ENCODE measurements at places on chromosomes 1 and 21.

- DNase-seq = no peak
Observed at GRCh38 chr1:88453295-88453694, 230.8 kb upstream of the PKN2 start.

GRCh38 chr1:231714440-231714839, 87.8 kb downstream of the DISC1 start:
- DNase-seq = no peak

- no peak for DNase-seq
Observed at GRCh38 chr21:45209046-45209445, 78.6 kb downstream of the POFUT2 start.

DNA sequence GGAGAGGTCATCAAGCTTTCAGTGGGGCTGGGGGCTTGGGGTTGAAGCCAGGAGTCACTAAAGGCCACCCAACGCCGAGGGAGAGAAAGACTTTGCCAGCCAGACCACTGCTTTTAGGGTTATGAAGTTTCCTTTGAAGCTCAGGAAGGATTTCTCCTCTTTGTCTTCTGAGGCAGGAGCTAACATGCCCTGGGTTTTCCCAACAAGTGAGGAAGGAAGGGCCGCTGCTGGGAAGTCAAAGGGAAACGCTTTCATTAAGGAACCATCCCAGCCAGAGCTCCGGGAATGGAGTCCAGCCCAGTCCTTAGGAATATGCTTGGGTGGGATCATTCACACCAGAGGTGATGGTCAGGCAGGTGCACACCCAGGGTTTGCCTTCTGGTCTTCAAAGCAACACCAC, 436.9 kb downstream of the PRDM2 start:
- no peak for DNase-seq

- peak; percentile 27 for DNase-seq
Observed at GRCh38 chr1:55284856-55285255, 69.7 kb upstream of the USP24 start.

DNA sequence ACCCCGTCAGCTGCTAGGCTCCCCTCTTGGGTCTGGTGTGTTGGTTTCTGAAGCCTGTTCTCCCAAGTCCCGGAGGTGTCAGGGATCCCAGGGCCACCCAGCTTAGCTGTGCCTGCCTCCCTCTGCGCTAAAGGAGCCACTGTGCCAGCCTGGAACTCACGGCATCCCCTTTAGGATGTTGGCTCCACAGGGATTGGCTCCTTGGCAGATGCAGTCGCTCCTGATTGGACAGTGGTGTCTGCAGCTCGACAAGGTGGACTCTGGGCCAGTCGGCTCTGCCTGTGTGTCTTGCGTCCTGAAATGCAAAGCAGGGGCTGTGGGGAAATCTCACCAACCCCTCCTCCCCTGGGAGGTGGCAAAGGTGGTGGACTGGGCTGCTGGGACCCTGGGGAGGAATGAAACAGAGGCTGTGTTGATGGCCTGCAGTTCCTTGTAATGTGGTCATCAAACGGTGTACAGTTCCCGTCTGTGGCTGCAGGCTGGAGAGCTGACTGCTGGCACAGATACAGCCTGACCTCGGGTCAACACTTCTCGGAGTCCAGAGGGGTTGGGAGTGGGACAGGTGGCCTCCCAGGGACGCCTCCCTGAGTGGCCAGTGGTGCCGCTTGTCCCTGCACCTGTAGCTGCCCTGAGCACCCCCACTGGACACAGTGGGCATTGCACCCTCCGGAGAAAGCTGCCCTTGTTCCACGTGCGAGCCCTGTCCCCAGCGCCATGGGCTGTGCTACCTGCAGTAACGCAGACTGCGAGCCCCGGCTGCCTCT, 11.5 kb upstream of the KCNAB2 start:
- DNase-seq = no peak

GRCh38 chr1:73626326-73626725, 571.6 kb downstream of the LRRIQ3 start:
- DNase-seq = no peak

DNA sequence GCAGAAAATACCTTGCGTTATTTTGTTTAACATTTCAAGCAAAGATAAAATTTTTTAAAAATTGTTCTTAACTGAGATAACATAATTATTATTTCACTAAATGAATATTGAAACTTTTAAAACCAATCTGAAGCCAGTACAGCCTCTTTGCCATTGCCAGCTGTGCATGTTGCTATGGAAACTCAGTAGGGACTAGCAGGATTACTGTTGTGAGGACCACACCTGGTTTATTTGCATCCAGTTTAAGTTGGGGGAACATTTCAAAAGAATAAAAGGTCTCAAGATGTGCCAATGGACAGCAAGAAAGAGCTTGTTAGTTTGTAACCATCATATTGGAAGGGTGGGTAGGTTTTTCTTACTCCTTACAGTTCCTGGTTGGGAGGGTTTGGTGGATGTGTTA, 80.7 kb downstream of the POU2F1 start:
- no peak for DNase-seq

GRCh38 chr1:87834941-87835340, 506.3 kb downstream of the LMO4 start:
- DNase-seq = no peak

DNA sequence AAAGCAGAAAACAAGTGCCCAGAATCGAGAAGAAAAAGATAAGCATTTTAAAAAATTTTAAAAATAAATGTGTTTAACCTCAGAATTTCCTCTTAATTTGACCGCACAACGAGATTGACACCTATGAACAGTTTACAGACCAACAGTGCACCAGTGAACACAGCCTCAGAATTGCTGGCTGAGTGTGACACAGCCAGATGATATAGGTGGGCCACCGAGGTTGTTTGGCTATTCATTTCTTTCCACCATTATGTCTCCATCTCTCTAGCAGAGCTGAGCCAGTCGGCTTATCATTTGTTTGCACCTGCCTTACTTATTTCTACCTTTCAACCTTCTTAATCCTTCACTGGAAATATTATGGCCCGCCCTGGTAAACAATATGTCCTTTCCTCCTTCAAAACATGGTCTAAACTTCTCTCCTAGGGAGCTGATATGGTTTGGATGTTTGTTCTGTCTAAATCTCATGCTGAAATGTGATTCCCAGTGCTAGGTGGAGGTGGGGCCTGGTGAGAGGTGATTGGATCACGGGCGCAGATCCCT, 86.1 kb downstream of the DUSP10 start:
- DNase-seq = no peak

DNA sequence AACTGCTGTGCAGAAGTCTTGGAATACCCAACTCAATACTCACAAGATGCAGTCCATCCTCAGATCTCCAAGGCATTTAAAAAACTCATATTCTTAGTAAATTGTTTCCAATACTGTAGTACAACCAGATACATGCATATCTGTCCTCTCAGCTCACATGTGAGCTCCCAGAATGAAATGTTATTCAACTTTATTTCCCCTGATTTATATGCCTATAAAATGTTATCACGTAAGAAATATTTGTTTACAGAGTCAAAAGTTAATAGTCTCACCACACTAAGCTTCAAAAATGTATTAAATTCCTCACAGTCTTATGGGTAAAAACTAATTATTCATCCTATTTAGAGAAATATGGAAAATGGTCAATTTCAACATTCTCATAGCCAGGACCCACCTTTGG, 56.6 kb downstream of the LTN1 start:
- DNase-seq = no peak

DNA sequence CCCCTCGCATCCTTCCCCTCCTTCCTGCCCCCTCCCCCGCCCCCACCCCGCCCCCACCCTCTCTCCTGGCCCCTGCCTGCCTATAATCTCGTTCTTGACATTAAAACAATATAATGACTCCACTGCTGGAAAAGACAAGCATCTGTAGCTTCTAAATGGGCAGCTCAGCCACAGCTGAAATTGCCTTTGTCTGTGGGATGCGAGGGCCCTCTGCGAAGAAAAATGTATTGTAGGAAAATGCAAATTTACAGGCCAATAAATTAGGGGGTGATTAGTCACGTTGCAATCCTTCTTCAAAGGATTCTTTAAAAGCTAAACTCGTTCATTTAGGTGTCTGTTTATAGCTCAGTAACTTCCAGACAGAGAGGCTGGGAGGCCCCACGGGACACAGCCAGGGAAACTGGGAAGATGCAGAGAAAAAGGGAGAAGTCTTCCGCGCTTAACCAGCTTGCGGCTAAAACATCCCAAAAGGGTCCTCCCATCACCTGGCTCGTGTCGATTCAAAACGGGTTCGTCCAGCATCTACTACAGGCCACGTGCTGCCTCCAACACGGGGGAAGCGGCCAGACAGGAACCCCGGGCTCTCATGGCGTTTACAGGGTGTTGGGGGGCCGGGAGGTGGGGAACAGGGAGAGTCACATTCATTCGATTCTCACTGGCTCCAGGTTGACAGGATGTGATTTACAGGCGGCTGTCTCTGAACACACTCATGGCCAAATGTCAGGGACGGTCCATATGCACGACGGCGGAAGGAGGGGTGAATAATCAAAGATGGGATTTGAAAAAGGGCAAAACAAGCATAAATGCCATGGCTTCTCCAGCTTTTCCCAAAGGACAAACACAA, 100.5 kb upstream of the ZBTB40 start:
- no peak for DNase-seq

DNA sequence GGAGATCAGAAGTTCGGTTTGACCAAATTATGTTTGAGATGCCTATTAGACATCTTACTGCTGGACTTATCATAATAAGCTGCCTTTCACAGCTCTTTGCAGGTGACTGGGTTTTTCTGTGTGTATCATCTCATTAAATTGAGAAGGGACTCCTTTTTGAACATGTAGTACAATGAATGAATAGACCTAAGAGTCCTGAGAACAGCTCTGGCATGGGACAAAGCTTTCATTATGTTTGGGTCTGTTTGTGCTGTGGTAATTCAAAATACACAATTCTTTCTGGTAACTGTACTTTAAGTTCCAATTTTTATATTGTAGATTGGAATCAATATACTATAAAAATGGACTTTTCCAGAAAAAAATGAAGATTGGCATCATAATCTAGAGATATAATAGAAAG, 312.3 kb downstream of the TM2D1 start:
- no peak for DNase-seq
